Stimulated activated CD8-positive, alpha-beta memory T cell treated with anti-CD3 and anti-CD28 coated beads, Interleukin-4, amount 100 ng/mL, for 1 hour (primary cell): ENCODE measurements at places on chromosomes 2 and 18.

- DNase-seq: no peak
Measured at GRCh38 chr18:3596637-3597384, 146.8 kb downstream of the TGIF1 start.

DNA sequence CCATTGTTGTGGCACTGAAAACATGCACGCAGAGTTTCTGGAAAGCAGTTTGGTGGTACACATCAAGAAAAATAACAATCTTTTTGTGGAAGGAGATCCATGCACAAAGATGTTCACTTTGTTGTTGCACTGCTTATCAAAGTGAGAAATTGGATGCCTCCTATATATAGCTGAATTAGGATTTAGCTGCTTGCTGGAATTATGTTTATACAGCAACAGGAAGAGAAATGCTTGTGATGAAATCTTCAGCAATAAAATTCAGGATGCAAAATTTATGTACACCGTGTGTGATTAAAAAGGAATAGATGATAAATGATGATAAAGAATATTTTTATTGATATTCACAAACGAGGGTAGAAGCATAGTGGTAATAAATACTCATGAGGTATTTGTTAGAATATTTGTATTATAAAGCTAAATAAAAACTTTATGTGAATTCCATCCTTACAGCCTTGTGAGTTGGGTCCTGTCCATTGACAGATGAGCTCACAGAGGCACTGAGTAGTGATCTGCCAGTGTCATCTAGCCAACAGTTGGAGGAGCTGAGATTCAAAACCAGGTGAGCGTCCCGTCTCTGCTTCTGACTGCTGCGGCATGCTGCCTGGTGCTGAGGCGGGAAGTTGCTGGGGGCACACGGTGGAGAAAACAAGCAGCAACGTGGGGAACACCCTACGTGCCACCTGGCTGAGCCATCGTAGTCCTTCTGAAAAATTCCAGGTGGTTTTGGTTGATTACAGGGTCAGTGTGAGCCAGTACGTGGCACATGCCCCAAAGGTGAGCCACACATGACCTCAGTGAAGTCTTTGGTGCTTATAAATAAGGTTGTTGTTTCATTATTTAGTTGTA, 80.2 kb downstream of the ASAP2 start:
- DNase-seq: no peak

DNA sequence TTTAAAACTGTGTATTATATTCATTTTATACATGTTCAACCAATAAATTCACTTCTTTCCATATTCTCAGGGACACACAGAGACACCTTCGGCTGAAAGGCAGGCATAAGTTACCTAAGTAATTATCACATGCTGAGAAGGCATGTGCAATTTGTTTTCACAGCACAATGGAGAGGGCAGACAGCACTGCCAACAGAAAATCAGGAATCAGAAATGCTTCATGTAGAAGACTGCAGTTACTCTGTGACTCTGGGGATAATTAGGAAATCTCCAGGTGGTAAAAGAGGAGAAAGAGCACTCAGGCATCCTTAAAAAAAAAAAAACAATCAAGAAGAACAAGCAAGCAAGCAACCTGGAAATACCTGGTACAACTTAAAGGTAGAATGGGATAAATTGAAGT, 49.3 kb downstream of the DSEL start:
- DNase-seq: no peak

DNA sequence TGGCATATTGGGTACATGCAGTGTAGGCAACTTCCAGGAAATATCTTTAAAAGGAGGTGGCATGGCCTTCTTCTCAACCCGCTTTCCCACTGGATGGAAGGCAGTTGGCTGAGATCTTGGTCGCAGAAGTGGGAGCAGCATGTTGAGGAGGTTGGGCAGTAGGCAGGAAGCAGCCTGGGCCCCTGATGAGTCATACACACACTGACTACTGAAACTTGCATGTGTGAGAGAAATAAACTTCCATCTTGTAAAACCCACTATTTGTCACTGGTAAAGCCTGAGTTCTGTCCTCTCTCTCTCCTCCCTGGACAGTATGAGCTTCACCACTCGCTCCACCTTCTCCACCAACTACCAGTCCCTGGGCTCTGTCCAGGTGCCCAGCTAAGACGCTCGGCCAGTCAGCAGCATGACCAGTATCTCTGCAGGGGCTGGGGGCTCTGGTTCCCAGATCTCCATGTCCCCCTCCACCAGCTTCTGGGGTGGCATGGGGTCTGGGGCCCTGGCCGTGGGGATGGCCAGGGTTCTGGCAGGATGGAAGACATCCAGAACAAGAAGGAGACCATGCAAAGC, 233.8 kb upstream of the SPRED2 start:
- DNase-seq: no peak
